ENCODE measurements at places on chromosomes 1 and 21.

GRCh38 chr1:169511316-169512005, 25.7 kb upstream of the SLC19A2 start:
- no peak for DNase-seq

GRCh38 chr1:208115924-208116640, 128.1 kb downstream of the PLXNA2 start:
- DNase-seq, result no peak

DNA sequence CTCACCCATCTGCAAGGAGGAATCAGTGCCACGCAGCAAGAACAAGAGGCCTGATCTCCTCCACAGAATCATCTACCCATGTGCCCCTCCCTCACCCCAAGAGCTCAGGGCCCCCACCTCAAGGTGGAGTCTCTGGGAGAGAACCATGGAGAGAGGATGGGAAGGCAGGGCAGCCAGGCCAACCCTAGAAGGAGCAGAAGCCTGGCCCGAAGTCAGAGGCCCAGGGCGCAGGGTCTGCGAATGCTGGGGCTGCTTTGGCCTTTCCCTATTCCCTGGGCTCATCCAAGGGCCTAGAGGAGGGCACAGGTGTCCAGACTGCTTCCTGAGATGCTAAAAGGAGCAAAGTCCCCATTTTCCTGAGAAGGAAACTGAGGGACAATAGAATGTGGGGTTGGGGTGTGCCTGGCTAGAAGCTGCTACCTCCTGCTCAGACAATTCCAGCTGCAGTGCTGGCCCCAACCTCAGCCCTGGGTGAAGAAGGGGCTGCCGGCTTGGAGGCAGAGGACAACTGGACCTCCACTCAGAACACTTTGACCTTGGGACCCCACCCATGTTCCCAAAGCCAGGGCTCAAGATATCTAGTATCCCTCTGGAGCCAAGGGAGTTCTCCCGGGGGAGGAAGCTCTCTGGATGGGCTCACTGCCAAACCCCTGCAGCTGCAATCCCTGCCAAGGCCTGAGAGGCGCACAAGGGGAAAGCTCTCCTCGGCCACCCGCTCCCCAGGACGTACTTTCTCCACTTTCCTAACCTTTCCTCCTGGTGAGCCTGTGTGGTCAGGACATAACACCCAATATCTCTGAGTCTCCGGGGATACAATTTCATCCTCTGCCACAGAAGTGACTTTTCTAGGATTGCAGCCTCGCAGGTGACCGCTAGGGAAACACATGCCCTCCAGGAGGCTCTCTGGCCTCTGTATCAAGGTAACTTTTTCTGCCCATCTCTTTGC, 16.6 kb upstream of the LEMD1 start:
- no peak for DNase-seq

DNA sequence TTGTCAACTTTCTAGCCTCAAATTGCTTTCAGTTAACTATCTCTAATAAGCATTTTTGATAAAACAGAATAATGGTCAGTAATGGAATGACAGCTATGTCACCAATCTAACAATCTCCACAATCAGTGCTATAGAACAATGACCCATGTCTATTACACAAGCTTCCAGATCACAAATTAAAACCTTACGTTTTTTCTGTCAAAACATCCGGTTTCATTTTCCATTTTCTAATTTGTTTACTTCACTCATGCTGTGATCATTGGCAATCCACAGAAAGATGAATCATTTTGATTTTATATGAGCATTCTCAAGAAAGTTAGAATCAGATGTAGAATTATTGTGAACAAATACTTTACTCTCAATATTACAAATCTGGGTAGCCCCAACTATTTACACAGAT, 80.3 kb downstream of the KCNT2 start:
- DNase-seq, result no peak

- DNase-seq, result no peak
These were observed 115.6 kb downstream of the PTBP2 start for GRCh38 chr1:96837057-96837780.

Data from GM12891 (cell line).